GM12864 (cell line): ENCODE measurements at places on chromosomes 11 and 22.

DNA sequence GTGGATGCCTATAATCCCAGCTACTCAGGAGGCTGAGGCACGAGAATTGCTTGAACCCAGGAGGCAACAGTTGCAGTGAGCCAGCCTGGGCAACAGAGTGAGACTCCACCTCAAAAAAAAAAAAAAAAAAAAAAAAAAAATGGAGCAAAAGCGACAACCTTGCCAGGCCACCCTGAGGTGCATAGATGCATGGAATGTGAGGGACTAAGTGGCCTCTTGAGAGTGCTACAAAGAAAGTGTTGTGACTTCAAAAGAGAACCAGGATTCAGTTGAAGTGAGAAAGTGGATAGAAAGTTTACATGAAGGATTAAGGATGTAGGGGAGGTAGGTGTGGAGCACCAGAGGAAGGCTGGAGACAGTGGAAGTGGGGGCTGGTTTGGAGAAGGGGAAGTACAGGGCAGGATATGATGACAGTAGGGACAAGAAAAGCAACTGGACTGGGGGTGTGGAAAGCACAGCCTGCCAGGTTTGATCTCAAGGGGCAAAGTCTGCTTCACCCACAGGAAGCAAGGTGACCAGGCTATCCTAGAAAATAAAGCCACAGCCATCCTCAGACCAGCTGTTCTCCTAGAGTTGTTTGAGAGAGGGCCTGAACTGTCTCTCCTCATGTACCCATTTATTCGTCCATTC is 36.0 kb upstream of the OLFML1 start:
- no peak for DNase-seq

- DNase-seq: no peak
These were observed 79.4 kb upstream of the NNMT start for GRCh38 chr11:114216796-114217180.

DNA sequence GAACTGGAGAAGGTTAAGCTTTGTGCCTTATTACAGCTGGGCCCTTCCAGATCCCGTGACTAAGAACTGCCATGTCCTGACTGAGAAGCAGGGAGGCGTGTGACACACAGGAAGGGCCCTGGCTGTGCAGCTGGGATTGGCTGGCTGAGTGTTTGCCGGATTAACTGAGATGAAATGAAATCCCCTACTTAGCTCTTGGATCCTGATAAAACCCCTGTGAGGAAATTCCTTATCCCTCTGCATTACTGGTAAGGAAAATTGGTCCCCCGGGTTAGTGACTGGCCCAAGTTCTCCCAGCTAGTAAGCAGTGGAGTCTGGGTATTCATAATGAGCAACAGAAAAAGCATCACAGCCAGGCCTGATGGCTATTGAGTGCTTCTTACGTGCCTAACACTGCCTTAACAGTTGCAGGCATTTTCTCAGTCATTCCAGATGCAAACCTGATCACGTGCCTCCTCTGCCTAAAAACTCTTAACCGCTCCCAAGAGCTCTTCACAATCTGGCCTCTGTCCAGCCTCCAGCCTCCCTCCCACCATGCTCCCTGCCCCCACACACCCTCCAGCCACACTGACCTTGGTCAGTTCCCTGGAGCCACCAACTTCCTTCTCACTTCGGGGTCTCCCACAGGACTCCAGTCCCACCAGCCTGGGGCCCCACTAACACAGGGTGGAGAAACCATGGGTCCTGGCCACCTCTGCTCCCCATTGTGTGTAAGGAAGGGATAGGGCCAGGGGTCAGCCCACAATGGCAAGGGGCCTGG is 37.8 kb downstream of the ARRB1 start:
- no peak for DNase-seq

- no peak for DNase-seq
These were observed 51.3 kb upstream of the CD44 start for GRCh38 chr11:35087648-35088047.

GRCh38 chr22:40853333-40853732 is 3.1 kb downstream of the ST13 start:
- no peak for DNase-seq

GRCh38 chr11:30128269-30128932 is 102.4 kb upstream of the FSHB start:
- DNase-seq: peak; percentile 0

DNA sequence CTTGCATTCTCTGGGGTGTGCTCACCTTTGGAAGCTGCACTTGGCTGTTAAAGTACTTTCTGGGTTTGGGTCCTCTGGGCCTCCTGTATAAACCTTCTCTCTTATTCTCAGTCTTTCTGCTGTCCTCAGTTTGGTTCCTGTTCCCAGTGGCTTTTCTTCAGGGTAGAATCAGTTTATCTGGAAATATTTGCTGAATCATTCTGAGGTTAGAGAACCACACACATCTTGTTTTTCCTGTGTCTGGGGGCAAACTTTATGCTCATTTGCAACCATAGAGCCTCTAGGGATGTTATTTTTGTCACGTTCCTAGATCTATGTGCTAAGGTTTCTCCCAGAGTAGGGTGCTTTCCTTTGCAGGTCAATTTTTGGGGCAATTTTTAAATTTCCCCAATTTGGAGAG is 224.3 kb upstream of the C11orf87 start:
- no peak for DNase-seq

DNA sequence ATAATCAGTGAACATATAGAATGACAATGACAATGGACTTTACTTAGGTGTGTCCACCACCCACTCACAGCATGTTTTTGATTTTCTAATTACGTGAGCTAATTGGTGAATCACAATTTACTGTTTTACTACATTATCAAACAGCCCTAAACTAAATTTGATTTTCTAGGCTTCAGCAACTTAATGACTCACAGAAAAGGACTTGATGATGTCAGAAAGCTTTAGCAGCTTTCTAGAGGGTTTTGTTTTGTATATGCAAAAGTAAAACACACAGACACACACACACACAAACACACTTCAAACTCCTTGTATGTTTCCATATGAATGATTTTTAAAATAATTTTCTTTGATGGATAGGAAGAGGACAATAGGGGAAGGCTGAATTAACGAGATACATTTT is 878.6 kb upstream of the CCDC90B start:
- no peak for DNase-seq

GRCh38 chr22:48884324-48884723 is 943.3 kb downstream of the BRD1 start:
- DNase-seq: no peak

- DNase-seq: no peak
These were observed 8.7 kb downstream of the PTH start for GRCh38 chr11:13486926-13487660.

DNA sequence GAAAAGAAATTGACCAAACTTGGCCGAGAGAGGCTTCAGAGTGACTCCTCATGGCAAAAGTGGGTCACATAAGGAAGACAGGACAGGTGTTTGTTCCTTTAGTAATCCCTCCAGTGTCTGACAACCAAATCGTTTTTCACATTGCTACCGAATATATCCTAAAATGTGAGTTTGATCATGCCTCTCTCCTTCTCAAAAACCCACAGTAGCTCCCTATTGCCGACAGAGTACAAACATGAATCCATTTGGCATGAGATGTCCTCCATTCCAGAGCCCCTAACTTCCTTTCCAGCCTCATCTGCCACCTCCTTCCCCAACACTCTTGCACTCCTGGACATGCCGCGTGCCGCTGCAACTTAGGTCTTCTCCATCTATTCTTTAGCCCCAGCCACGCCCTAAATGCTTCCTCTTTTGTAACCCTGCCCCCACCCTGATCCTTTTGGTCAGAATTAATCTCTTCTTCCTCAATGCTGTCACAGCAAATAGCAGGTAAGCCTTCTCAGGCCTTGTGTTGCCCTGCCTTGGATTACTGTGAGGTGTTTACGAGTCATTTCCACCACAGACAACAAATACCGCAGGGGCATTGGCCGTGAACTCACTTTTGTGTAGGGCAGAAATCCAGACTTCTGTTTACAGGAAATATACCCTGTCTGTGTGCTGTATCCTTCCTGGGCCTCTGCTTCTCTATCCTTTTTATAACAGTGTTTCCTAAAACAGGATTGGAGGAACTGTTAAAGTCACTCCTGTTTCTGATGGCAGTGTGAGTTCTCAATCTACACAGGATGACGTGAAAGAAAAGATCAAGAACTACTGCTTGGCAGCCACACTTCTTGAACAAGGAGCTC is 66.0 kb upstream of the FTH1 start:
- DNase-seq: no peak

DNA sequence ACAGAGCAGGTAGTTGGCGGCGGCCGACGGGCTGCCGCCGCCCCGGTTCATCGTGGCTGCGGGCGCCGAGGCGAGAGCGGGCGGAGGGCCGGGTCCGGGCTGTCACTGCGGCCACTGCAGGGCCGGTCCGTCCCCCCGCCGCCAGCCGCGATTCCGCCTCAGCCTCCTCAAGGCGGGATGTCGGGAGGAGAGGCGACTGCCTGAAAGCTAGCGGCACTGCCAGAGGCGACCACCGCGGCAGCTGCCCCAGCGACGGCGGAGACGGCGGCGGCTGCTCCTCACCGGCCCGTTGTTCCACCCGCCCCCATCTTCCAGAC is 234 bp downstream of the SESN3 start:
- no peak for DNase-seq

GRCh38 chr11:24709928-24710565 is 213.2 kb downstream of the LUZP2 start:
- no peak for DNase-seq

DNA sequence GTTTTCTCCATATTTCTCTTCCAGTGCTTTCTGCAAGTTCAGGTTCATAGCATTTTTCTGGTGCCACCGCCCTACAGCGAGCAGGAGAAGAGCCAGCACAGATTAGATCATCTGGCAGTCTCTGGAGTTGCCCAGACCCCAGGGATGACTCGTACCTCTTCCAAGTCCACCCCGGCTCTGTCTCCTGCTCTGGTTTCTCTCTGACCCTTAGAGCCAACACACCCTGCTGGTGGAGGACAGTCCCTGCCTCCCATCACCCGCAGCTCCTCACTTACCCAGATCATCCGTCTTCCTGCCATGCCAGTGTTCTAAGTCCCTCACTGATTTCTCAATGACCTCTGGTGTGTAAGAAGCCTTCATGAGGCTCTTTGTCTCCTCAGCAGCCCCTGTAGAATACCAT is 28.0 kb downstream of the TST start:
- DNase-seq: no peak

GRCh38 chr11:119774172-119774763 is 45.3 kb upstream of the NECTIN1 start:
- no peak for DNase-seq

GRCh38 chr22:20536590-20537324 is 29.3 kb downstream of the MED15 start:
- no peak for DNase-seq

DNA sequence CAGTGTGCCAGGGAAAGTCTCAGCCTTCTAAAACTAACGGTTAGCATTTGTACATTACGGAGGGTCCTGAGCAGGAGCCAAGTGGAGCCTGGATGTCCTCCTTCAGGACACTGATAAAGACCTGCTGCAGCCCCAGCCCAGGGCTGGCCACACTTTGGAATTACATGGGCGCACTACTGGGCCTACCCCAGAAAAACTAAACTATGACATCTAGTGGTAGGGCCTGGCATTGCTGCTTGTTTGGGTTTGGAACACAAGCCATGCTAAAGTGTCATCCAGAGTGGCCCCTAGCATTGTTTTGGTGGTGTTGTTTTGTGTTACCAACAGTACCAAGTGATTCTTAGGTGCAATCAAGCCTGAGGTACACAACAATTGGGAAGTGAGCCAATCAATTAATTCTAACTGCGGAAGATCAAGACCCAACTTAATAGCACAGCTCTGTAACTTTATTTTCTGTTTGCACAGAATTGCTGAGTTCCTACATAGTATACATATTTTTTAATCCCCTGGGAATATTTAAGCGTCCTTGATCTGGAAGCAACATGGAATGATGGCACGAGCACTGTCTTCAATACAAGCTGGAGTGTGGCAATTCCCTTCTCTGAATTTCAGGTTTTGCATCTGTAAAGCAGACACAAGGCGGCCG is 340.7 kb downstream of the LARGE1 start:
- peak; percentile 29 for DNase-seq

- no peak for DNase-seq
These were observed 33.1 kb downstream of the TRIM66 start for GRCh38 chr11:8649361-8649760.

GRCh38 chr11:6566704-6567370 is 36.6 kb downstream of the RRP8 start:
- no peak for DNase-seq

GRCh38 chr11:122128146-122128545 is 12.1 kb upstream of the BLID start:
- no peak for DNase-seq

GRCh38 chr11:101848262-101848661 is 66.5 kb upstream of the CEP126 start:
- no peak for DNase-seq

- DNase-seq: no peak
These were observed 89.3 kb downstream of the BCR start for GRCh38 chr22:23269441-23270211.

GRCh38 chr11:37597776-37598175 is 999.7 kb upstream of the RAG2 start:
- DNase-seq: no peak

GRCh38 chr11:34379079-34379478 is 21.3 kb upstream of the ABTB2 start:
- no peak for DNase-seq

DNA sequence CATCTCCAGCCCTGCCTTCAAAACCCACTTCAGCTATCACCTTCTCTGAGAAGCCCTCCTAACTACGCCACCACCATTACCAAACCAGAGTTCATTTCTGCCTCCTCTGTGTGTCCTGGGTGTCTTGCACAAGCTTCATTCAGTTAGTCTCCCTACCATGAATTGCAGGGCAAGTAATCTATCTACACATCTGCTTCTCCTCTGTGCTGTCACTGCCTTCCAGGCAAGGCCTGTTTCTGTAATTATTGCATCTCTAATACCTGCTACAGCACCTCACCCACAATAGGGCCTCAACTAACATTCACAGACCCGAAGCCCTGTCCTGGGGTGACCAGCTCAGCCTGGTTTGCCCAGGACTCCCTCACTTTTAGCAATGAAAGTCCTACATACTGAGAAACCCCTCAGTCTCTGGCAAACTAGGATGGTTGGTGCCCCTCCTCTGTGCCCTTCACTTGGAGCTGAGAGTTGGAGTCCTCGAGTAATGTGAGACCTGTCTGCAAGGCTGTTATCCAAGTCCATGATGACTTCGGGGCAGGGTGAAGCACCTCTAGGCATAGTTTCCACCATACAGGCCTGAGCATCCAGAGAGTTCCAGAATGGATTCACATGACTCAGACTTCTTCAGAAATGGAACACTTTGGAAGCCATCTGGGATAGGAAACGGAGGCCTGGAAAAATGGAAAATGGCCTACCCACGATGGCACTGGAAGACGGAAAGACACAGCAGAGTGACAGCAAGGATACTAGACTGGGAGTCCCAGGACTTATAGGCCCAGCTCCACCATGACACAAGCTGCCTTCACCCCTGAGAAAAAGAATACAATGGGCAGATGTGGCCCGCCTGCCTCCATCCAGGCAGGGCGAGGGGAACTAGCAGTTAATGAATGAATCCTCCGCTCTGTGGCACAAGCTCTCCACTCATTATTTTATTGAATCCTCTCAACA is 269.3 kb downstream of the BUD13 start:
- DNase-seq: no peak

GRCh38 chr11:22433094-22433455 is 94.9 kb downstream of the SLC17A6 start:
- no peak for DNase-seq
